ENCODE measurements at places on chromosomes 2 and 18.

DNA sequence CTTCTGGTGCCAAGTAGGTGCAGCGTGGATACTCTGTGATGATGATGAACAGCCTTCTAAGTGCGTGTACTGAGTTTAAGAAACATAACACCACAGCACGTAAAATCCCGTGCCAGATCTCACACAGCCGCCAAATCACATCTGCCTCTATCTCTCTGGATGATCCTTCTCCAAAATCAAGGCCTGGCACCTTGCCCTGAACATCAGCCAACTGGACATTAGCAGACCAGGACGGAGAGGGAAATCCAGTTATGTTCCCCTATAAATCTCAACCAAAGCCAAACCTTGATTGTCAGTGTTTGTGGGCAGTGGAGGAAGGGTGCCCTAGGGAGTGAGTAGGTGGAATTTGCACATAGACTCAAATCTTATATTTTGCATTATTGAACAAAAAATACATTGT, 164.3 kb downstream of the MIB1 start:
- no peak for DNase-seq

DNA sequence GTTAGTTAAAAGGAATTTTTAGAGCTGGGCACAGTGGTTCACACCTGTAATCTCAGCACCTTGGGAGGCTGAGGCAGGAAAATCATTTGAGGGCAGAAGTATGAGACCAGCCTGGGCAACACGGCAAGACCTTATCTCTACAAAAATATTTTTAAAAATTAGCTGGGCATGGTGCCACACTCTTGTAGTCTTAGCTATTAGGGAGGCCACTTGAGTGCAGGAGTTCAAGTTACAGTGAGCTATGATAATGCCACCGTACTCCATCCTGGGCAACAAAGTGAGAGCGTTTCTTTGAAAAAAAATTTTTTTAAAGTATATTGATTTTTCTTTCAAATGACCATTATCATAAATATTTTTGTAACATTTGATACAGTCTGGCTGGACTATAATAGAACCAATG, 93.6 kb upstream of the FAM117B start:
- DNase-seq = no peak

DNA sequence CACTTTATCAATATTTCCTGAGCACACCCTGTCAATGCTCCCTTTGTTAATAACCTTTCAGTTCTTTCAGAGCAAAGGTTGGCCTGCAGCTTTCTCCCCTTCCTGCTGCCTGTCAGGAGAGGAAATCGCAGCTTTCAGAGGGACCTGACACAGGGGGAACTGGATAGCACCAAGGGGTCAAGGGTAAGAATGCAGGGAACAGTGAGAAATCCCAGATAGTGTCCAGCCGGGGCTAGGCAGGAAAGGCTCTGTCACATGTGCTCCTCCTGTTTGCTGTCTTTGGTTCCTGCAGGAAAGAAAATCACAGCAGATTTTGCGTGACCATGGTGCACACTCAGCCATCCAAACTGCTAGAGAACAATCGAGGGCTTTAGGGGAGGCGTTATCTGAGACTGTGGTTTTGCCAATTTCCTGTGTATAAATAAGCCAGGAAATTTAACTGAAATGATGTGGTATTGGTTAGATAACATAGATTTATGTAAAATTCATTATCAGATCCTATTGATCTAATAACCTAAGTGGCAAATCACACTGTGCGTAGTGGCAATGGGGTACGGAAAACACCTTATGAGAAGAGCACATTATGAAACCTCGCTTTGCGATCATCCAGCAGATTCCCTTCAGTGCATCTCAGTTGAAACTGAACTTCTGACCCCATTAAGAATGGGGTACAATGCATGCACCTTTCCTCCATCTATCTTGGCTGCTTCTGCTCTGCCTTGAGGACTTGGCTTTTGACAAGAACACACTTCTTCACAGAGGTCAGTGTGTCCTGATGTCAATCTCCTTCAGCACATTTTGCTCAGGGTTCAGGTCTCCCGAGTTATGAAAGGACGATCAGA, 178.0 kb downstream of the ICOS start:
- no peak for DNase-seq

GRCh38 chr2:235552671-235553070, 58.8 kb downstream of the AGAP1 start:
- DNase-seq = no peak

DNA sequence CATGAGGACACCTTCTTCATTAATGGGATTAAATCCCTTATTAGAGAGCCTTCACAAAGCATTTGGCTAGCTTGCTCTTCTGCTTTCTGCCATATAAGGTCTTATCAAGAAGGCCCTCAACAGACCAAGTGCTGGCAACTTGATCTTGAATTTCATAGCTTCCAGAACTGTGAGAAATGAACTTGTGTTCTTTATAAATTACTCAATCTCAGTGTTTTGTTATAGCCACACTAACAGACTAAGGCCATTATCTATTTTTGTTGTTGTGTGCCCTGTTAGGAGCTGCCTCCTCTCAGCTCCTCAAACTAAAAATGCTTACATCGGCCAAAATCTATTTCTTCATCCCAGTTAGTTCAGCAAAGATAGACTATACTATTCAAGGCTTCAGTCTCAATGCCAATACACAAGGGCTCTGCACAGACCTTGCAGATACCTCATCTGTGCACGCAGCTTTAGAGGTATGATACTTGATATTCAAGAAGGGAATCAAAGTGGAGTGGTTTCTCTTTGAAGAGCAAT, 182.9 kb downstream of the GPD2 start:
- DNase-seq = no peak

DNA sequence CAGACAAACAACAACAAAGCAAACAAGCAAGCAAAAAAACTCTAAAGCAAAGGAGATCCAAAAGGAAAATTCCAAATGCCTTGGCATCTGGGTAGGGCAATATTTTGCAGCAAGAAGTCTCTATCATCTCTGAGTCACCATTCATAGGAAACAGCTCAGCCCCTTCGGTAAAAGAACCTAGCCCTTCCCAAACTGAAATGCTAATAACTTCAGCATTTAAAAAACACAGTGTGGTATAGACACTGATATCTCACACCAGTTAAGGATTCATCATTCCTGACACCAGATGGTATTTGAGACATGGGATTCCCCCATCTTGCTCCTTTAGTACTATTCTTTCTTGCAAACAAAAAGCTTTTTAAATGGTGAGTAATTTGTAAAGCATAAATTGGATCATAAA, 491.8 kb downstream of the TXNL1 start:
- no peak for DNase-seq

GRCh38 chr2:16067444-16067843, 127.1 kb downstream of the MYCN start:
- DNase-seq = no peak

- DNase-seq = no peak
Observed at GRCh38 chr2:8149007-8149405, 532.9 kb upstream of the ID2 start.

GRCh38 chr18:58827886-58828285, 36.8 kb upstream of the ZNF532 start:
- DNase-seq = no peak

DNA sequence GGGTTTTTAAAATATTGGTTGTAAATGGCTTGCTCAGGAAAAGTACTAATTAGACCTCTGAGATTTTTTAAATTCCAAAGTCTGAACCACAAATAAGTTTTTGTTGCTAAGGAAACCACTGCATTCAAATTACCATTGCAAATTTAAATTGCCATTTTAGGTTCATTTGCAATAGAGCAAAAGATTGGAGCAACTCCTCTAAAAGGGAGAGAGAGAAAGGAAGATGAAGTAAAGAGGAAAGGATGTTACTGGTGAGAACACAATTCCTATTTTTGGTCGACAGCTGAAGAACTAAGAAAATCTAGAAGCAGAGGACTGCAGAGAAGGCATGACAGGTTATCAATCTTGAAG, 74.9 kb downstream of the FOXI3 start:
- no peak for DNase-seq

DNA sequence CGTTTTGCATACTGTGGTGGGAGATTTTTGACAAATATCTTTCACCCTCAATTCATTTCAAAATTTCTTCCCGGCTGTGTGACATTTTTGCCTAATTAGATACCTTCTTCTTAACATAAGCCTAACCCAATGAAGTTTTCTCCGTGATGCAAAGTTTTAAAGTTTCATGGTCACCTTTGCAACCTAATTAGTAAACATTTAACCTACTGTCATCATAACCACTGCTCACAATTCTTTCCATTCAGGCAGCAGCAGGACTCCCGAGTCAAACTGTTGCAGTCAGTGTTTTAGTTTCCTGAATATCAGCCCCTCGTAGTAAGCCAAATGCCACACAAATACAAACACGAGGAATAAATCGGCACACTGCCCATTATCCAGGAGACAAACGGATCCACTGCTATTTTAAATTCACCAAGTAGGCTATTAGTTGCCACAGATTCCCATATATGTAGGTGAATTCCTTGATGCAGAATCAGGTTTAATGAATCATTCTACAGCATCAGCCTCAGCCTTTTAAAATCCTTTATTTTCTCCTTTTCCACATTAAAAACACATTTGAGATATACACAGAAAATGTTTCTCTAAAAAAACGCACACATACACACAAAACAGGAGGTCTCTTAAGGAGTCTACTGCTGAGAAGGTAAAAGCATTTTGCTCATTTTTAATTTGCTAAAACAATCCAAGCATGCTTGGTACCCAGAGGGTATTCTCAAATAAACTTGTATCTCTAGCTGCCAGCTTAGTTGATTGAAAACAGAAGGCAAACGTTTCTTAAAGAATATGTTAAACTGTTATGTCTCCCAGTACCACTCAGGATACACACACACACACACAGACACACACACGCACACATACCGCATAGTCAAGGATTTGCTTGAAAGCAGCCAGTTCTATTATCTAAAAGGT, 106.5 kb upstream of the KCTD1 start:
- no peak for DNase-seq

GRCh38 chr18:46536215-46536874, 120.7 kb downstream of the LOXHD1 start:
- no peak for DNase-seq

DNA sequence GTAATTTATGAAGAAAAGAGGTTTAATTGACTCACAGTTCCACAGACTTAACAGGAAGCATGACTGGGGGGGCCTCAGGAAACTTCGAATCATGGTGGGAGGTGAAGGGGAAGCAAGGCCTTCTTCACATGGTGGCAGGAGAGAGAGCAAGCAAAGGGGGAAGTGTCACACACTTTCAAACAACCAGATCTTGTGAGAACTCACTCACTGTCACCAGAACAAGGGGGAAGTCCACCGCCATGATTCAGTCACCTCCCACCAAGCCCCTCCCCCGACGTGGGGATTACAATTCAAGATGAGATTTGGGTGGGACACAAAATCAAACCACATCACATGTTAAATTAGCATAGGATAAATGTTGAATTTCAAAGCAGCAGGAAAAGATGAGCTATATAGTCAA, 56.2 kb downstream of the STRADB start:
- DNase-seq = no peak

DNA sequence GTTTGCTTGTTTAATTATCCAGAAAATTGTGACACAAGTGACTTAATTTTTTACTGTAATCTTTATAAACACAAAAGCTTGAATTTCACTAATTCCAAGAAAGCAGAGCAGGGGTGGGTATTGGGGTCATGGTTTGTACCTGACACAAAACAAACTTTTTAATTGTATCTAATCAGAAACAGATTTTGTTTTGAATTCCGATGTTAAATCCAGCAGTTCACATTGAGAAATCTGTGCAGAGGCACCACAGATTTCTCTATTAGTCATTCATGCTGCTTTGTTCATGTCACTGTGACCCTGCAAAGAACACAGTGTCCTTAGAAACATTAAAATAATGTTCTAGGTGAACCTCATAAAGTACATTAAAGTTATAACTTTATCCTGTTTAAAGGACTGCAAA, 443.4 kb downstream of the NYAP2 start:
- DNase-seq = no peak

DNA sequence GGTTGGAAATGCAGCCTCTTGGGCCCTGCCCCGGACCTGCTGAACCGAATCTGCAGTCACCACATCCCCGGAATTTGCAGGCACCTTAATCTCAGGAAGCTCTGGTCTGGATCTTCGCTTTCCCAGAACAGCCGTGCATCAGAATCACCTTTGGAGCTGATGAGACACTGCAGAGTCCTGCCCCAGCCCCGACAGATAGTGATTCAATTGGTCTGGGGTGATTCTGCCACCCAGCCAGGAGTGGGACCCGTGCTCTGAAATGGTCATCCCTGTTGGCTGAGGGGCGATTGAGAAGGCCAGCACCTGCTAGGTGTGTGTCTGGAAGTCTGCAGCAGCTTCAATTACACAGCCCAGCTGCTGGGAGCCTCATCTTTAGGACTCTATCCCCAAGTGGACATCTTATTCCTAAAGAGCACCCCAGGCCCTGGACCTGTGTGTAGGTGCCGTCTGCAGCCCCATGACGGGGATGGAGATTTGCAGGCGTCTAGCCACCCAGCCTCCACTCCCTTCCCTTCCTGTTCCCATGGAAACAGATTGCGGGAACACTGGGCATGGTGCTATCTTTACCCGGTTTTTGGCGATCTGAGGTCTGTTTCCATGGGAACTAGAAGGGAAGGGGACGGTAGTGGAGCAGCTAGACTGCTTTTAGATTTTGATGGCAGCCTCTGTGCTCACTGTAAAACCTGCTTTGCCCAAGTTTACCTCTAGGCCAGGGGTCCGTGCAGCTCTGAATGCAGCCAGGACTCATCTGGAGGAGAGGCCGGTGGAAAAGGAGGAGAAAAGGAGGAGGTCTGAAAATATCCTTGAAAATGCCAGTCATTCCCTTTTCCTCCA, 156.1 kb downstream of the LDLRAD4 start:
- no peak for DNase-seq
